ENCODE measurements at places on chromosomes 6 and 20.

- no peak for DNase-seq
Measured at GRCh38 chr20:51769976-51770615, 1.9 kb upstream of the ATP9A start.

DNA sequence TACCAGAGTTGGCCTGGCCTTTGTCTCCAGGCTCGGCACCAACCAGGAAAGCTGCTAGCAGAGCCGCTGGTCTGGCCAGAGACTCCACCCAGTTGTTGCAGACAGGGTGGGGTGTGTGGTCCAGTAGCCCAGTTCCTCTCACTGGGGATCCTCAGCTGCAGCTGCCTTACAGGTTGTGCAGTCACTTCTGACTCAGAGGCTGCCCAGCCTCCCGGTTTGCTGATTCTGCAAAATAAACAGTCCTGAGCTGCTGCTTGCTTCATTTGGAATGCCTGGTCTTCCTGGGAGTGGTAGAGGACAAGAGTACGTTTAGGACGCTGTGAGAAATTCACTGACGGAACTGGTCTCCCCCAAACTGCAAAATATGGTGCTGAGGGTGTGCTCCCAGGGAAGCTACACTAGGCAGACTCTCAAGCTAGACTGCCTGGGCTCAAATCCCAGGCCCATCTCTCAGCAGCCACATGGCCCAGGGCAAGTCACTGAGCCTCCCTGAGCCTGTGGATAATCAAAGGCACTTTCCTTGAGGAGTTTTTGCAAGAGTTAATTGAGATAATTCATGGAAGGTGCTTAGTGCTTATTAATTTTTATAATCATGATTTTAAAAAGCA is 246.1 kb downstream of the TFAP2C start:
- no peak for DNase-seq

DNA sequence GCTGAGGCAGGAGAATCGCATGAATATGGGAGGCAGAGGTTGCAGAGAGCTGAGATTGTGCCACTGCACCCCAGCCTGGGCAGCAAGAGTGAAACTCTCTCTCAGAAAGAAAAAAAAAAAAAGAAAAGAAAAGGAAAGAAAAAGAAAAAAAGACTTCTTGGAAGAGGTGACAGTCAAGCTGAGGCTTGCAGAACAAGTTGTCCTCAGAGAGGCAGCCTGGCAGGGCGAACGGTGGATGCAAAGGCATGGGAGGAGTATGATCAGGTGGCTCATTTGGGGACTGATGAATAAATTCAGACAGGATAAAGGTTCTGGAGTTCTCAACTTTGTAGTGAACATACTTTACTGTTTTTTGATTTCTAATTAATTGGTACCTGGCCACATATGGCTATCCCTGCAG is 12.4 kb downstream of the ZNF341 start:
- no peak for DNase-seq

DNA sequence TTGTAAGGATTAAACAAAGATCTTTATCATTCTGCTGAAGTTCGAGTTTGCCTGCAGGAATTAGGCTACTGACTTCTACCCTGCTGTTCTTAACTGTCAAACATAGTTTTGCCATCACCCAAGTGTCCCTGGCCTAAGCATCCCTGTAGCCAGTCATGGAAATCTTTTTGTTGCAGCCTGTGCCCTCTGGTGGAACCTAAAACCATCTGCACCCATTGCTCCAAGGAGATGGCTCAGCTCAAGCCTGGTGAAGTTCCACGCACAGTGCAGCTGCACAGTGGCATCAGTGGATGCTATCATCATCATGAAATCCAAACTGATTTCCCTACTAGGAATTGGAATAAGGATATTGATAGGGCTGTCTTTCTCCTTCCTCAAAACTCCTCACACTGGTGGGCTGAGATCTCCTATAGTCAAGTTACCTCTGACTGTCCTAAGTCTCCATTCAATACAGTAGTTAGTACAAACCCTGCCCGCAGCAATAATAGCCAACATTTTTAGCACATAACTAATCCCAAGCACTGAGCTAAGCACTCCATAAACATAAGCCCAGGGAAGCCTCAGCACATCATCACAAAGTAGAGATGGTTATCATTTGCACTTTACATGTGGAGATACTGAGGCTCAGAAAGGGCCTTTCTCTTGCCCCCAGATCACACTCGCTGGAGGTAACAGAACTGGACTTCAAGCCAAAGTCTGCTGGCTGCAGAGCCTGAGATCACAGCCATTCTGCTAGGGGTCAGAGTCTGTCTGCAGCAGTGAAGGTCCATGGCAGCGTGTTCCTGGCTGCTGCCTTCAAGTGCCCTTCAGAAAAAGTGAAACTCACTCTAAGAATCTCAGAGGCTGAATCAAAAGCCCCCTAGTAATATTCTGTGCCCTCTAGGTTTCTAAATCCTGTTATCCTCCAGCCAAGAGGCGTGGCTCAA is 77.2 kb upstream of the MC3R start:
- no peak for DNase-seq

DNA sequence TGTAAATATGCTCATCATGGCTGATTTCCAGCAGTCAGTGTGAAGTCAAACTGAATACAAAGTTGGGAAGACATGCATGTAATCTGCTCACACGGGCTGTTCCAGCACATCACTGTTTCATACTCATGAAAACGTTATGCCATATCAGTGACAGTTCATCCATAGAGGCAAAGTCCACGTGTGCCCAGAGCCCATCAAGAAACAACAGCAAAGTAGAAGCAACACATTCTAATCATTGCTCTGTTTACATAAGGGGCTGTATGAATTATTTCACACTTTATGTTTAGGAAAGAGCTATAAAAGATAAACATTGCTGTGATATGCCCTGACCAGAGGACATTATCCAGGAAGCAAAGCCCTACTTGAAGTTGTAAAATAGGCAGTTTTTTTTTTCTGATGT is 157.0 kb upstream of the ENPP5 start:
- no peak for DNase-seq

- DNase-seq: no peak
Measured at GRCh38 chr6:122994256-122994655, 1.8 kb upstream of the CLVS2 start.

GRCh38 chr20:63281742-63282665 is 9.4 kb downstream of the ARFGAP1 start:
- no peak for DNase-seq

GRCh38 chr6:37495244-37495934 is 4.3 kb downstream of the CCDC167 start:
- DNase-seq: no peak

Measured in memory B cell (primary cell).